ENCODE measurements at places on chromosomes 1 and 21.

GRCh38 chr1:225880222-225880588 is 2.0 kb downstream of the TMEM63A start:
- no peak for DNase-seq

GRCh38 chr1:155971910-155972809 is 6.2 kb downstream of the ARHGEF2 start:
- no peak for DNase-seq

- no peak for DNase-seq
These were observed 5.6 kb upstream of the BSDC1 start for GRCh38 chr1:32399843-32400242.

- DNase-seq = no peak
These were observed 257.2 kb upstream of the AJAP1 start for GRCh38 chr1:4397196-4397595.

- no peak for DNase-seq
These were observed 1.7 kb downstream of the HES4 start for GRCh38 chr1:997993-998744.

GRCh38 chr1:204335085-204335484 is 24.6 kb downstream of the PLEKHA6 start:
- no peak for DNase-seq

- DNase-seq = no peak
These were observed 31.6 kb downstream of the PTP4A2 start for GRCh38 chr1:31906557-31906956.

- DNase-seq = no peak
These were observed 187.7 kb upstream of the USP24 start for GRCh38 chr1:55402671-55403464.

DNA sequence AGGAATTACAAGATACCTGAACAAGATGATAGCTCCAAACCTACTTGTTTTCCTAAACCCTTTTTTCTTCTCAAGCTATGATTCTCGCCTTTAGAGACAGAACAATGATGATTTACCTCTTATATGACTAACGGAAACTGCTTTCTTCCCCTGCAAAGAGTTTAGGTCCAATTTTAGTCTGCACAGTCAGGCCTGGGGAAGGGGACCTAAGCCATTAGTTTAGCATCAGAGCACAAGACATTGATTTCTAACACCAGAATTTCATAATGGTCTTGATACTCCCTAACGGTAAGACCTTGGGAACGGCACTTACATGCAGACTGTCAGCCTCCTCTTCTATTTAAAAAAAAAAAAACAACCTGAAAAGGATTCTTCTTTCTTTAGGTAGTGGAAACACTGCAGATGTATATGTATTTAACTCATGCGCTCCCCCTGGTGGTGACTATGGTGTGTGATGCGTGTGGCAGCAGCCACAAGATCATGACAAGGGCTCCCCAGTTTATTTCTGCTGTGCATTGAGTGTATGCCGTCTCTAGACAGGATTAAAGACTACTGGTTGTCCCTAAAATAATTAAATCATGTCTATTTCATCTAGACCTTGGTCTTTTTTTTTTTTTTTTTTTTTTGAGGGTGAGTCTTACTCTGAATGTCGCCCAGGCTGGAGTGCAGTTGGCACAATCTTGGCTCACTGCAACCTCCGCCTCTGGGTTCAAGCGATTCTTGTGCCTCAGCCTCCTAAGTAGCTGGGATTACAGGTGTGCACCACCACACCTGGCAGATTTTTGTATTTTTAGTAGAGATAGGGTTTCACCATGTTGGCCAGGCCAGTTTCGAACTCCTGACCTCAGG is 37.3 kb upstream of the TMEM222 start:
- DNase-seq = peak; percentile 89

GRCh38 chr1:24688621-24689195 is 45.6 kb downstream of the SRRM1 start:
- peak; percentile 52 for DNase-seq

GRCh38 chr1:62391369-62391971 is 45.4 kb upstream of the USP1 start:
- no peak for DNase-seq

- no peak for DNase-seq
These were observed 82.6 kb downstream of the GRIK1 start for GRCh38 chr21:29857150-29857549.

DNA sequence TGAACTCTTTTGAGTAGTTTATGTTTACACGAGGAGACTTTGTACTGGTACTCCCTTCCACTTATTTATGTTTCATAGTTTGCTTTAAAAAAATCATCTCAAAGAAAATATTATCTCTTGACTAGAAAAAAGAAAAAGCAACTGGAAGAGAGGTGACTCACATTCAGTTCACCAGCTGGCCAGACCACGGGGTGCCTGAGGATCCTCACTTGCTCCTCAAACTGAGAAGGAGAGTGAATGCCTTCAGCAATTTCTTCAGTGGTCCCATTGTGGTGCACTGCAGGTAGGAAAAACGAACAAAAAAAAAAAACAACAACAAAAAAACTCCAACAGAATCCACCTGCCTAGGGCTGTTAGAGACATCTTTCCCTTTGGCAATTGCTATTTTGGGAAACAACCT is 102.9 kb downstream of the PTPRC start:
- no peak for DNase-seq

GRCh38 chr1:197252973-197253372 is 15.1 kb upstream of the CRB1 start:
- DNase-seq = no peak

GRCh38 chr1:6727535-6727934 is 25.9 kb upstream of the DNAJC11 start:
- DNase-seq = peak; percentile 65

GRCh38 chr21:31172328-31172727 is 134.1 kb upstream of the KRTAP19-8 start:
- no peak for DNase-seq

DNA sequence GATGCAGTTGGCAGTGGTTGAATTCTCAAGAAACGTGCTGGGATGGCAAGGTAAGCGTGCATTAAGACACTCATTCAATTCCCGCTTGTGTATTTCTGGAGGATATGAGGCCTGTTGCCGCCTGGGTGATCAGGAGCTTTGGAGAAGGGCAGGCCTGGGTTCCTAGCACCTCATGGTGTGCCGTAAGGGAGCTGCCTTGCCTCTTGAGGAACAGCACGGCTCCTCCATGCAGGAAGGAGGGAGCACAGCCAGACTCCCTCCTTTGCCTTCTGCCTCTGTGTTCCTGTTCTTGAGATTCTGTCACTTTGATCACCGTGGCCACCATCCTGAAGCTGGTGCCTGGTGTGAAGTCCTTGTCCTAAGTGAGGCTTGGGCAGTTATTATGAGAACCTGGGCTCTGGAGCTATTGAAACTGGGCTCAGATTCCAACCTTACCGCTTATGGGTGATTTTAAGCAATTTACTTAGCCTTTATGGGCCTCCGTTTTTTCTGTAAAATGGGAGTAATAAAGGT is 18.3 kb downstream of the SLFNL1 start:
- no peak for DNase-seq

DNA sequence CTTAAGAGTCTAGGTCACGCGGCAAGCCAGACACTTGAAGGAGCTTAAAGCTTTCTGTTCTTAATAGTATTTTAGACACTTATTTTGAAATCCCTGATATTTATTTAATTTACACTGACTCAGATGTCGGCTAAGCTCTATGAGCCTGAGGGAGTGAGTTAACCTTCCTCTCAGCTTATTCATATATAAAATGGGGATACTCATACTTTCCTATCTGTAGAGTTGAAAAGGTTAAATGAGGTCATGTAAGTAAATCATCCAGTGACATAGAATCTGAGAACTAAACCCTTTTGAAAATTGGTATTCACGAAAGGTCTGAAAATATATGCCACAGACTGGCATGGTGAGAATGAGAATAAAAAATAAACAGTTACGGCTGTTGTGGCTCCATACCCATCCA is 1.4 kb upstream of the GPR161 start:
- no peak for DNase-seq

DNA sequence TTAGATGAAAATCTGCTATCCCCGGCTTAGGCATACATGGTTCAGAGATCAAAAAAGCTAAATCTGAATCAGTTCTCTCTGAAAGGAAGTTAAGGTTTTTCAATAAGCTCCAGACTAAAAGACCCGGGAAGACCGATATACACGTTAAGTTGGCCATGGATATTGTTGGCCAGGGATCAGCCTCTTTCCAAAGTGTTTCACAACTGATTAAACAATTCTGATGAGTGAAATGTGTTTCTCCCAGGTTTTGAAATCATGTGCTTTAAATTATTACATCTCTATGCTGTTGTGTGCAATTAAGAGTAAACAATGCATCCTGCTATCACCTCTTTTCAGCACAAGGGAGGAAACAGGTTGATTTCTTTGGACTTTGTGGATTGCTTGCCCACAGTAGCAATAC is 23.7 kb upstream of the GNG12 start:
- DNase-seq = no peak

DNA sequence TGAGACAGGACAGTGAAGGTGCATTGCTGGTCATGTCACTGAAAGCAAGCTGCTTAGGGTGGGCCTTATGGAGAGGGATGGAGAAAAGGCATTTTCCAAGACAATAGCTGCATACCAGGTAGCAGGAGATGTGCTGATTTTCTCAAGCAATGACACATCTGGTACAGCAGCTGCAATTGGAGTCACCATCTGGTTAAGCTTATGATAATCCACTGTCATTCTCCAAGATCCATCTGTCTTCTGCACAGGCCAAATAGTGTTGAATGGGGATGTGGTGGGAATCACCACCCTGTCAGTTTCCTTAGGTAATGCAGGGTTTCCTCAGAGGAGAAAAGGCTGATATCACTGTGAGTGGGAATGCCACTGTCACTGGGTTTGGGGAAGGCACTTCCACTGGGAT is 54.6 kb downstream of the ADSS2 start:
- DNase-seq = no peak

DNA sequence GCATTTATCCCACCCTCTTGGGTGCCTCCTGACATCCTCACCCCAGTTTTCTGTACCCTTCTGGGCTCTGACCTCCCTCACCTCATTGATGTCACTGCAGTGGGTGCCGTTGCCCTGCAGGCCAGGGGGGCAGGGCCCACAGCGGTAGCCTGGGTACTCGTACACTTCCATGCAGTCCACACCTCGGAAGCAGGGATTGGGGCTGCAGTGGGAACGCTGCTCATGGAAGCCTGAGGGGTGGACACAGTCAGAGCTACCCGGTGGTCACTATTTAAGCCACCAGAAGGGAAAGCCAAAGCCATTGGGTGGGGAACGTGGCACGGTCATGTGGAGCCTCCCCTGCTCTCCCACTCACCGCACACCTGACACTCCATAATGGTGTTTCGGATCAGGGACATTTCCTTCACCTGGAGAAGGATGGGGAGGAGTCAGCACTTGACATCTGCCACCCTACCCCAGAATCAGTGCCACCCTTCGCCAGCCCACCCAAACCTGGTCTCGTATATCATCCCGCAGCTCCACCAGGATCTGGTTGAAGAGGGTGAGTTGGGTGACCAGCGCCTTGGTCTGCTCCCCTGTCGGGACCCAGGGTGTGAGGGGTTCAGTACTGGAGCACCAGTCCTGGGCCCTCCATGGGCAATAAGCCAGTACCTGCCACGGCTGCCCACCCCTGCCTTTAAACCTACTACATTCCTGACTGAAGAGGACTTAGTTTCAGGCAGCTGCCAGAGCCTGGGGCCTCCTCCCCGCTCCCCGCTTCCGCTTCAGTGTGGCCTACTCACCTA is 4.8 kb downstream of the THBS3 start:
- no peak for DNase-seq

DNA sequence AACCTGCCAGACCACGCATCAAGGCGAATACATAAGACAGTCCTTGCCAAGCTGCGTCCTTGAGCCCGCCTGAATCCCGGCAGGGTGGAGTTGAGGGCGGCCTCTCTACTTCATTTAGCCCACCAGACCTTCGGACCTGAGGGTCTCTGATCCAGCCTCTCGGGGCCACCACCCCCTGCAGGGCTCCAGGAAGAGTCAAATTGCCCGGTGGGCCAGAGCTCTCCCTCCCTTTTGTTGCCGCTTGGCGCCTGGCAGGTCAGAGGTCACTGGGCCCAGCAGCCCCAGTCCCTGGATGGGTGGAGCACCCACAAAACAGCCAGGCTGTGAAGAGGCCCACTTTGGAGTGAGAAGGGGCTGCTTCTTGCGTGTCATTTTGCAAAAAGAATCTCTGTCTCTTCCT is 9.0 kb downstream of the GNG4 start:
- no peak for DNase-seq

GRCh38 chr1:207890136-207890738 is 20.7 kb downstream of the CD34 start:
- DNase-seq = no peak

DNA sequence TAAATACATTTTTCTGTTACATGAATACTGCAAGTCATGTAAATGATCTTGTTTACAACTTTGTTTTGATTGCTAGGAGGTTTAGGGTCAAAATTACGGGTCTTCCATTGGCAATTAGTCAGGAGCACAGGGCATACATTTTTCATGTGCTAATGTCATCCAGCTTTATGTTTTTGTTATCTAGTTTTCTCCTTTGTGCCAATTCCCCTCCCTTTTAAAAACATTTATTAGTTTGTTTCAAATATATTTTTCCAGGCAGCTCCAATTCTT is 280.9 kb downstream of the GRIK1 start:
- no peak for DNase-seq

- DNase-seq = no peak
These were observed 127.7 kb upstream of the AJAP1 start for GRCh38 chr1:4526747-4527146.

DNA sequence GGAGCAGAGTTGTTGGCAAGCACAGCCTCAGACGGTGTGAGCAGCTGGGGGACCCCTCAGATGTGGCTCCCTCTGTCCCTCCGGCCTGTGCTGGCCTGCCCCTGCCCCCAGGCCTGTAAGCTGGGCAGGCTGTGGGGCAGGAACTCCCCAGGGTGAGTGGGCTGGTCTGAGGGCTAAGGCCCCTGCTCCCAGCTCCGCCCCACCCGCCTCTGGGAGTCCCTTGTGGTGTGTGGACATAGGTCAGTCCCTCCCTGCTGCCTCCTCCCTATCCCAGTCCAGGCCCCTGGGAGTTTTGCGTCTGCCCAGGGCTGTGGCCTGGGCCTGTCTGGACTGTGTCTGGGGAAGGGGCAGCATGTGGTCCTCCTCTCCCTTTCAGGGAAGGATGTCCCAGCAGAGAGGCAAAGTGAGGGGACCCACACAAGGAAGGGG is 3.6 kb upstream of the VWA1 start:
- no peak for DNase-seq

- no peak for DNase-seq
These were observed 148.1 kb downstream of the EIF4G3 start for GRCh38 chr1:21028520-21029145.

DNA sequence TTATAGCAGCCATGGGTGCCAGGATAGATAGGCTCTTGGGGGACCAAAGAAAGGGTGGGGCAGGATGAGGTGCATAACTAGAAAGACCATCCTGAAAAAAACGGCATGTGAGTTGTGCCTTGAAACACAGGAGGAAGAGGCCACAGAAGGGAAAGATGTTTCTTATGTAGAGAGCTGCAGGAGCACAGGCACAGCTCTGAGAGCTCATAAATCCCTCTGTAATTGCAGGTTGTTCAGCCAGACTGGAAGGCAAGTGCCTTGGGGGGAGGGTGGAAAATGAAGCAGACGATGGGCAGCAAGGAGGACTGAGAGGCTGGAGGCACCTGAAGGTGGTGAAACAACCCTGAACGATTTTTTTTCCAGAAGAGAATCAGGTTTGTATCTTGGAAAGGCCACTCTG is 170.7 kb downstream of the NR5A2 start:
- no peak for DNase-seq
